Dorsolateral prefrontal cortex (tissue), 122 donors: ENCODE measurements at places on chromosomes 3 and 15.

DNA sequence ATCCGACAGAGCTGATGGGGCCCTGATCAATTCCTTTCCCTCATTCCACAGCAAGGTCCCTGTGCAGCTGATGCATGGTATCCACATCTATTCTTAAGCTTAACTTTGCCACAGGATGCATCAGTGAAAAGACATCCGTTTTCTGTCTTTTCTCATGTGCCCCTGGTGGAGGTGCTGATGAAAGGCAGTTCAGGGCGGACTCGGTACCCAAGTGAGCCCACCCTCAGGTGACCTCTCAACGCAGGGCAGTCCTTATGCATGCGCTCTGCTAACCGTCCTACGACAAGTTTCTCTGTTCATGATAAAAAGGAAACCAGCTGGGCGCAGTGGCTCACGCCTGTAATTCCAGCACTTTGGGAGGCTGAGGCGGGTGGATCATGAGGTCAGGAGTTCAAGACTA is 251.4 kb downstream of the ADAMTS17 start:
- no peak for DNase-seq

GRCh38 chr3:79367803-79368202 is 400.0 kb downstream of the ROBO1 start:
- no peak for DNase-seq

GRCh38 chr15:39468331-39468730 is 112.5 kb upstream of the THBS1 start:
- no peak for DNase-seq

DNA sequence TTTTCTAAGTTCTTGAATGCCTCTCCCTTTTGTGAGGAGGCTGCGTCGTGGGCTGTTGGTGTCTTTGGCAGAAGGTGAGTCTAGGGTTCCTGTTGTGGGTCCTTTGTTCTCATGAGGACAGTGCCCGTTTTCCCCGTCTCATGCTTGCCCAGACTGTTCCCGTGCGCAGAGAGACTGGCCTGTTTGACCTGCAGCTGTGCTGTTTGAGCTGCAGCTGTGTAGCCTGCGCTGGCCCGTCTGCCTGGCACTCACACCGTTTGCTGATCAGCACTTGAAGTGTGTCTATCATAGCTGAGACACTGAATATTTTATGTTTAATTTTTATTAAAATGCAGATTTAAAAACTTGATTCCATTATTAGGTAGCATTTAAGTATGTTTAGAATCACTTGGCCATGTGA is 9.9 kb downstream of the GOLGA6L2 start:
- DNase-seq = no peak

DNA sequence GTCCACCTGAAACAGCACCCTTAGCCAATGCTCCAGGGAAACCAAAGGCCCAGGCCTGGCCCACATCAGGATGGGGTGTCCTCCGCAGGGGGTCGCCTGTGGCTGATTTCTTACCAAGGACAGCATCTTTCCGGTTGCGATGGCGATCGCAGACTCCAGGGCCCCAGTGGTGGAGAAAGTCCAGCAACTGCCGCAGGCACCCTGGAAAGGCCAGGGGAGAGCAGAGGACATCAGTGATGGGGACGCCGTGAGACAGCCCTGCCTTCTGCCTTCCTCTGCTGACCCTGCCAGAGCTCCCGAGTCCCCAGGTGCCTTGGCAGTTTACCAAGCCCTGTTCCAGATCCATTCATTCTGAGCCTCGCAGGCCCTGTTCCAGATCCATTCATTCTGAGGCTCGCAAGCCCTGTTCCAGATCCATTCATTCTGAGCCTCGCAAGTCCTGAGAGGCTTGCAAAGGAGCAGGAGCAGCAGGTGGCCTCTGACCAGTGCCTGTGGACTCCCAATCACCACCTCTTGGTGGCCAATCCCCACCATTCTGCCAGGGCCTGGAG is 12.5 kb downstream of the CTSH start:
- no peak for DNase-seq

DNA sequence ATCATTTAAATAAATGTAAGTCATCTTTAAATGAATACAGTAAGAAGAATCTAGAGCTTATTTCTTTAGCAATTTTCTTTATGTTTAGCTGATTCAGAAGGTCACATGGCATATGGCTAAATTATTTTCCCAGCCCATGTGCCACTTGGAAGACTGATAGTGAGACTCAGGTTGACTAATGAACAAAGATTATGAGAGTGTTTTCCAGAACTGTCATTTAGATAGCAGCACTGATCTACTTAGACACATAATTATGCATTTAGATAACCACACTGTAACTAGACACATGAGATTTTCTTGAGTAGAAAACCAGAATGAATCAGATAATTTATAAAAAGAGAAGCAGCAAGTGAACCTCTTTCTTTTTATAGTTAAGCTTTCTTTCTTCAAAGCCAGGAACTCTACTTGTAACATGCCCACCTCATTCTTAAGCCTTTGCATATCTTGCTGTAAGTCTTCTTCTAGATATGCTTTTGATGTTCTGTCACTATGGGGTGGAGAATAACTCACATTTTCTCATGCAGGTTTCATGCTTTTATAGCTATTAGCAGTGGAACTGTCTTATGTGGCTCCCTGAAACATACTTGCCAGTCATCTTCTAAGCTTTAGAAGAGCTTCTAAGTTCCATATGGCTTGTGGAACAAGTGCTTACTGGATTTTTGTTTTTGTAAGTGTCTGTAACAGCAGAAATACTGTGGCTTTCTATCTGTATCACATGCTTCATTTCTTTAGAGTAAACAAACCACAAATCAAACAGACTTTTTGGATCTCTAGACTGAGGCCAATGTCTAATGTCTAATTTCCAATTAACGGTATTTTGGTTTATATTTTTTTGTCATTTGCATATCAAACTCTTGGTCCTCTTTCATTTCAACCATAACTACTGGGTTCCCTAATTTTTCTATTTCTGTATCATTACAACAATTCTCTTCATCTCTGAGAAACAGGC is 101.4 kb downstream of the LMLN start:
- no peak for DNase-seq

DNA sequence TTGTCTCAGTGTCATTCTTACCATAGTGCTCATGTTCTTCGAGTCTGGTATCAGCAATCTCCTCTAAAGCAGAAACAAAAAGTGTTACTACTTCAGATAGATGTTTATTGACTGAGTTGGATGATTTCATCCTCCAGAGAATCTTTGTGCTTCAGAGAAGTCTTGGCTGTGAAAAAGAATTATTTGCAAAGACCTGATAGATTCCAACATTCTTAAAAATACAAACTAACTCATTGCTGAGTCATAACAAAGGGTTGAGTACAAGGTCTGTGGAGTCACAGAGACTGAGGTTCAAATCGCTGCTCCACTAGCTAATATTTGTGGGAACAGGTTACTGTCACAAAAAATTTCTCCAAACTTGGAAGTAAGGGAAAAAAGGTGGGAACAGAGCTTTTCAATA is 9.0 kb upstream of the STRIT1 start:
- DNase-seq = no peak

- no peak for DNase-seq
Observed at GRCh38 chr3:195809291-195809785, 2.4 kb downstream of the MUC4 start.

DNA sequence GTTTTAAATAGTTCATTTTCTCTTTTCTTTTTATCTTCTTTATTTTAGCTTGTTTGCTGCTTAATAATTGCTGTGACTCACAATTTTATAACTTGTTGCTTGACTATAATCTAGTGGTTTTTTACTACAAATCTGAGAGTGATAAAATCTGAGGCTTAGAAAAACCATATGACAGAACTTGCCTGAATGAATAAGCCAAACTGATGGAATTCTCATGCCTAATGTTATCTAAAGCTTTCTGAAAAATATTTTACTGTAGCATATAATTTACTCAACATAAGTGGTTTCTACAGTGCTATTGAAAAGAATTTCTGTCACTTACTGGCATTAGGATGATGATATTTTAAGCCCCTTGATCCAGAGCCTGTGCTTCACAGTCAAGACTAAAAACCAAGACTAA is 175.1 kb downstream of the VGLL3 start:
- no peak for DNase-seq

GRCh38 chr3:32865383-32865782 is 47.6 kb downstream of the TRIM71 start:
- no peak for DNase-seq

GRCh38 chr3:16148783-16149182 is 25.7 kb upstream of the GALNT15 start:
- DNase-seq = no peak

DNA sequence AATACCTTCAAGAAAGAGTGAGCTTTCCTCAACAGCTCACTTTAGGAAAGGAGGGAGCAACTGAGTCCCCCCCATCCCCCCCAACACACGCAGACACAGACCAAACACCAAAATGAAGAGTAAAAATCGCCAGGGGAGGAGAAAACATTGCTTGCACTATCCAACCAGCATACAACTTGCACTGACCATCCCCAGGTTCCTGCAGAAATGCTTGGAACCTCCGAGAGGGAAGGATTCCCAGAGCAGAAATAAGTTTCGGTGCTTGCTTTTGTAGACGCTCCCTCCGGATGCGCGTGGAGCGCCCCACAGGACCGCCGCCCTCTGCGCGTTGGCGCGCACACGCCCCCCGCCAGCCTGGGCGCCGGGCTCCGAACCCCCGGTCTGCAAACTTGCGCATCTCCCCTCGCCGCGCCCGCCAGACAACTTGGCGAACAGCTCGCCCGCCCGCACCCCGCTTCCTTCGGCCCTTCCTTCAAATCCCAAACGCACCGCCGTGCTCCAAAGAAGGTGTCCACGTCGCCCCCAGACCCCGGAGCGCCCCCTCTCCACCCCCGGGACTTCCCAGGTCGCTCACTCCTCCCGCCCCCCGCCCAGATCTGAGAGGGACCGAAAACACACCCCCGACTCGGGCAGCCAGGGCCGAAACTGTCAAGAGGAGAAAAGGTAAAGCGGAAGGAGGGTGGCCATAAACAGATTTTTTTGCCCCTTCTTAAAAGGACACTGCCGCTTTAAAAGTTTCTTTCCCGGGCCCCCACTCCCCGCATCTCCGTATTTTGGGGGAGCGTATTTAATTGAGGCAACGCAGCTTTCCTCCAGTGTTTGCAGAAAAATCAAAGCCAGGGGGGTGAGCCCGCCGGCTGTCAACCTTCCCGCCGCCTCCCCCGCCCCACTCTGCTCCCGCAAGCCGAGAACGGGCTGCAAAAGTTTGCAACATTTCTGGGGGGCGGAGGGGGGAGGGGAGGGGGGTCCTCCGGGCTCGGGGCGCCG is 859 bp downstream of the RORA start:
- DNase-seq = peak; percentile 9

DNA sequence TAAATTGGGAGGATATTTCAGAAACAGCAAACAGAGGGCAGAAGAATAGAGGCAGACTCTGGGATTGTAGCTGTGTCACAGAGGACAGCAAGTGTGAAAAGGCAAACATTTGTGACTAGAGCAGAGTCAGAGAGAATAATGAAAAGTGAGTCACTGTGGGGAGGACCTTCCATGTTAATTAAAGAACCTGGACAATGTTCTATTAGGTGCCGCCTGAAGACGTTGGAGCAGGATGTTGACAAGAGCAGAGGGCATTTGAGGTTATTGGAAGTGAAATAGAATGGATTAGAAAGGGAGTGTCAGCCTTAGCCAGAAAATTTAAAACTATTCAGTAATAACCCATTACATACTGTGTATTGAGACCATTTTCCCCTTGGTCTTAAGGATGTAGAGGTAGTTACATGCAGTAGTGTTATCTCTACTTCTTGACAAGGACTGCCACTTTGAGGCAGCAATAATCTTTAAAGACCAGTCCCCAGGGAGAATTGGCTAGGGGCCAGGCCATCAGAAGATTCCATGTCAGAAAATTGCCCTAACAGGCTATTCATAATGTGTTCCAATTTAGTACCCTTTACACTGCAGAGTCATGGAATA is 5.8 kb downstream of the ACKR2 start:
- DNase-seq = no peak

- DNase-seq = no peak
Observed at GRCh38 chr3:190532731-190533203, 18.9 kb downstream of the IL1RAP start.

- DNase-seq = no peak
Observed at GRCh38 chr3:186589121-186589520, 18.6 kb downstream of the DNAJB11 start.
